ENCODE measurements at places on chromosomes 12 and 14.

GRCh38 chr14:79783041-79783440 lies 428.3 kb downstream of the DIO2 start:
- DNase-seq, result no peak

GRCh38 chr14:75711796-75712211 lies 50.8 kb downstream of the TTLL5 start:
- peak; percentile 52 for DNase-seq

GRCh38 chr12:49901026-49901425 lies 2.7 kb downstream of the FAIM2 start:
- DNase-seq, result no peak

DNA sequence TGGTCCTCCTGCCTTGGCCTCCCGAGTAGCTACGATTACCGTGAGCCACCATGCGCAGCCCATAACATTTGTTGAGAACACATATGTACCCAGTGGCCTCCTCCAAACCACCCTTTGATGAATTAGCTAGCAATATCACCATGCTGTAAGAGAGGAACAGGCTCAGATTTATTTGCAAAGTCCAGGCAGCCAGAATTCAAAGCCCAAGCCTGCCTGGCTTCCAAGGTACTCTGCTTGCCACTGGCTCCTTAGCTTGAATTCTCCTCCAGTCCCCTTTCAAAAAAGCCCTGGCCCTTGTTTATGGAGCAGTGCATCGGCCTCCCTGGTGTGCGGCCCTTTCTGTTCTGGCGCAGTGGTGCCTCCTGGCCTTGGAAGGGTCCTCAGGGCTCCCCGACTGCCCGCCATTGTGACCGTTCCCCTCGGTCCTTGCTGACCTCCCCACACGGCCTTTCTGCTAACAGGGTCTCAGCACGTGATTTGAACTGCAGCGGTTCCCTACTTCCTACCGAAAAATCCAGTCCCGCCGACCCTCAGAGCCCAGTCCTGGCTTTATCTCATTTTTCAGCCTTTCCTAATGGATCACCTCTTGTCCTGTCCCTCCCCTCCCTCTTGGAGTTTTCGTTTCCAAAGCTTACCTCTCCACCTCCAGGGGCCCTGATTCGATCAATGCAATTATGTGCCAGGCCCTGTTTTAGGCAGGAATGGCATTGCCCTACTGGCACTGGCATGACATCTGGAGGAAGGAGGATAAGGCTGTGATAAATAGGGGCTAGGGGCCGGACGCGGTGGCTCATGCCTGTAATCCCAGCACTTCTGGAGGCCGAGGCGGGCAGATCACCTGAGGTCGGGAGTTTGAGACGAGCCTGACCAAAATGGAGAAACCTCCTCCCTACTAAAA lies 22.0 kb downstream of the SLC25A29 start:
- no peak for DNase-seq

- DNase-seq, result no peak
These were observed 56.2 kb upstream of the TSPAN9 start for GRCh38 chr12:3020850-3021435.

DNA sequence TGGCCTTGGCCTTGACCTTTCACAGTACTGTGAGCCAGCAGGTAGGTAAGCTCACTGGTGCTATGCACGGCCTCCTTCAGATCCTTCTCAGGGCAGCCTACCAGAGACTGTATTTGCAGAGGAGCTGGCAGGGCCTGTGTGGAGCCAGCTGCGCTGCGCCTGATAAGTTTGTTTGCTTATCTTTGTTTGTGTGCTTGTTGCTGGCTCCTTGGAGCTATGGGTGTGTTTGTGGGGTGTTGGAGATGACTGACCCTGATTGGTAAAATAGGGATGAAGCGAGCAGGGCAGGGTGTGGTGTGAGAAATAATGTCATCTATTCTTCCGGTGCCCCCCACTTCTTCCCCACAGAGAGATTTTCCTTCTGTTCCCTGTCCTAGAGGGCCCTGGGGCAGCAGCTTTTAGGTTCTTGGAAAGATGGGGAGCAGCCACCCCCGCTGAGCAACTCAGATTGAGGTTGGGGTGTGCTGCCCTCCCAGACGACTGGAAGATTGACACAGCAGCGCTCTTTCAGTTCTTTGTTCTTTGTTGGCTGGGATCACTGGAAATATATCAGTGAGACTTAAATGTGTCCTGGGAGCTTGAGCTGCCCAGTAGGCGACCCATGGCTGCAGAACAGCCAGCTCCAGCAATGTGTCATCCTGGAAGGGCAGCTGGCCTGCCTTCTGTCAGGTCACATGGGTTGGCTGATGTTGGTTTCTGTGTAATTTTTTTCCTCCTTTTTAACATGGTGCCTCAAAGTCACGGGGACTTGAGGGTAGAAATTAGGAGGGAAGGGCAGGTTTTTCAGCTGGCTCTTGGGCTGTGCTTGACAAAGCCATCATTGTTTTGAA lies 19.6 kb downstream of the MLXIP start:
- DNase-seq, result no peak

GRCh38 chr12:28033538-28033915 lies 61.0 kb upstream of the PTHLH start:
- DNase-seq, result no peak

DNA sequence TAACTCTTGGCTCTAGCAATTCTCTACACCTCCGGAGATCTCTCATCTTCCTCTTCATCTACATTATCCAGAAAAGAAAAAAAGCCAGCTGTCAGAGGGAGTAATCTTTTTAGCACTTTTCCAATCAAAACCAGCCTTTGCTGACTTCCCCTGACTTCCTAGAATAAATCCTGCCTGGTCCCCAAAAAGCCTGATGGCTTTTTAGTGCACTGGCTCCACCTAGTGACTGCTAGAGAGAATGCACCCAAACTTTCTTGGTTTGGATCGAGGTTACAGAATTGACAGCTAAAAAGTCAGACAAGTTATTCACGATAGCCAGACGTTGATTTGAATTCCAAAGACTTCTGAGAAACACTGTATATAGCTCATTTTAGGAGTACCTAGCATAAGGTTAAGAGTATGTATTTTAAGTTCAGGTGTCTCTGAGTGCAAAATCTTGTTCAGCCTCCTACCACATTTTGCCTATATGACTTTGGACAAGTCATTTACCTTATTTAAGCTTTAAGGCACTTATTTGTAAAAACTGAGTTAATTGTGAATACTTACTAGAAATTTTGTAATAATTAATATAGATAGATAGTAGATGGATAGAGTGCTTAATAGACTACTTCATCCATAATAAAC lies 185.7 kb upstream of the GRIN2B start:
- DNase-seq, result no peak

Measured in AG04449 (cell line).